ENCODE measurements at places on chromosomes 6 and 20.

DNA sequence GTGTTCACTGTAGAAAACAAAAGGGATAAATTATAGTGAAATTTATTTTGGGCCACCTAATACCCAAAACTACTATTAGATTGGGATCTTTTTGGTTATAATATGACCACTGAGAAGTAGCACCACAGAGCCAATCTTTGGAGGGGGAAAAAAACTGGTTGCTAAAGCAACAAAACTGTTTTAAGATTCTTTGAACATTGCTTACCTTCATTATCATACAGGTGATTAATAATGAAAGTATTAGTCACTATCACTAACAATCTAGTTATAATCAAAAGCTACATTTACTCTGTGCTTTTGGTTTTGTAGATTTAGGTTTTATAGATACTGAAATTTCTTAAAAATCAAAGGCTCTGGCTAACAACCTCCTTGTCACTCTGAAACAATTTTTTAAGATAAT is 31.7 kb downstream of the STX7 start:
- no peak for DNase-seq

DNA sequence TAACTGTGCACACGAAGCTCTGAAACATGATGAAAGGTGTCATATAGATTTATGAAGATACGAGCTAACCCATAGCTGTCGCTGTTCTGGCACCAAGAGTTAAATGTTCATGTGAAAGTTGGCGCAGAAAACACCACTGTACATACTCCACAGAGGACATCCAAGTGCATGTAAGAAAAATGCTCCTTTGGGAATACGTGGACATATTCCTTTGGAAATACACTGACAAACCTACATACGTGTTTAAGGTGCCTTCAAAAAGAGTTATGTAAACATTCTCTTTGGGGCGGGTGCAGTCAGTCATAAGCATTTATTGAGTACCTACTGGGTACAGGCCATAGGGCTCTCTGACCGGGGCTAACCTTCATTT is 723 bp upstream of the ARID1B start:
- peak; percentile 63 for DNase-seq

DNA sequence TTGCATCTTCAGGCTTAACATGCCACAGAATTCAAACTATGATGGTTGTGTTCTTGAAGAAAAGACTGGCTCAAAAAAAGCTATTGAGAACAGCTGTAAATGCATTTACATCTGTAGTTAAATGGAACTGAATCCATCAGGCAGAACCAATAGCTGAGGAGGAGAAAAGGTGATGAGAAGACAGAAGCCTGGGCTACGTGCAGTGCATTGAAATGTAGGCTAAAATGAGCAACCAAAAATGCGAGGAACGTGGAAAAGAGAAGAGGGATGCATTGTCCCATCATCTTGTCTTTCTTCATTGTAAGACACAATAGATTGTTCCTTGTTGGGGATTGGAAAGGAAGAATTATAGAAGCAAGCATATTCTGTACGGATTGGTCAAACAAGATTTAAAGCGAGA is 13.8 kb upstream of the HDDC2 start:
- DNase-seq: no peak

GRCh38 chr6:41334482-41335040 is 847 bp upstream of the NCR2 start:
- no peak for DNase-seq

DNA sequence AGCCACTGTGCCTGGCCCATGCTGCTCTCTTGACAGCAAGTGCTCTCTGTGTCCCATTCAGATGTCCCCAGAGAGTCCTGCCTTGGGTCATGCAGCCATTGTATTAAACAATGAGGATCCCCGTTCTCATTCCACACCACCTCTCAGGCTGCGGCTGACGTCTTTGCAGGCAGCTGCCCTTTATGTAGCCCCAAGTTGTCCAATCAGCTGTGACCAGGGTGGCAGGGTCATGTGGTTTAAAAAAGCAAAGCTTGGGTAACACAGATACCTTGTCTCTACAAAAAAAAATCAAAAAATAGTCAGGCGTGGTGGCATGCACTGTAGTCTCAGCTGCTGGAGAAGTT is 13.2 kb downstream of the GCNT2 start:
- no peak for DNase-seq

DNA sequence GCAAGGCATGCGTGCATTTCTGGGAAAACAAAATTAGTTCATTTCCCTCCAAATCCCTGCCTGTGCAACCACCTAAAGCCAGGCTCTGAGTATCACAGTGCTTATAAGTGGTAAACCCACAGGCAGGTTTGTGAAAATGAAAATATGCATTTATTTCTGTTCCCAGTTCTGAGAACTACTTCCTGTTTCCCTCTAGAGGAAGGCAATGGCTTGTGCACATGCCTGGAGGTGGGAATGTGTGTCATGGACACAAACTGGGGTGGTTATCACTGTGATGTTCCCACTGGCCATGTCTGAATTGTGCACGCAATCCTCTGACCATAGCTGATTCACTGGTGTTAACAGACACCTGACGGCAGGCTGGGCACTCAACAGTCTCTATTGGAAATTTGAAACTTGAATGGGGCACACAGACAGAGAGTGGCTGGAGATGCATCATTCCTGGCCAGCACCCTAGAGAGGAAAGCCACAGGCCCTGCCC is 26.3 kb downstream of the FAM110A start:
- no peak for DNase-seq

DNA sequence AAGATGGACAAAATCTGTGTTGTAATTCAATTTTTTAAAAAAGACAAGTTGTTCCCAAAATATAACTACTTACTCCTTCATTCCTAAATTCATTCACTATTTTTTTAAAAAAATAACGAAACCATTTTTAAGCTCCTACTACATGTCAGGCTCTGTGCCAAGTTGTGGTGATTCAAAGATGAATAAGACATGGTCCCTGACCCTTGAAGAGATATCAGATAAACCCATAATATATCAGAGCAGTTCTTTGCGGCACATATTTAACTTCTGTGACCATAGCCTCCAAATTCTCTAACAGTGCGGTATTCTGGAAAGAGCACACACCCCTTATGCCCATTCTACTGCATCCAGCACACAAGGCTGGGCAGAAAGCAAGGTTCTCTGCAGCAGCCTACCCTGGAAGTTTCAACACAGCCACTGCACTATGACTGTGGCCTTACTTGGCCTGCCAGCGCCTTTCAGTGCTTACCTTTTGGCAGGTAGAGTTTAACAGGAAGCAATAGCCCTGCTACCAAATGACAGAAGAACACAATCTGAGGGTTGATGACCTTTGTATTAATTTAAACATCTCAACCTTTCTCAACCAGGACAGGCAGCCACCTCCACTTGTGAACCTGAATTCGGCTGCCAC is 406.5 kb downstream of the BTBD9 start:
- DNase-seq: no peak

- DNase-seq: no peak
These were observed 251.4 kb downstream of the TAF4 start for GRCh38 chr20:61814244-61814643.

DNA sequence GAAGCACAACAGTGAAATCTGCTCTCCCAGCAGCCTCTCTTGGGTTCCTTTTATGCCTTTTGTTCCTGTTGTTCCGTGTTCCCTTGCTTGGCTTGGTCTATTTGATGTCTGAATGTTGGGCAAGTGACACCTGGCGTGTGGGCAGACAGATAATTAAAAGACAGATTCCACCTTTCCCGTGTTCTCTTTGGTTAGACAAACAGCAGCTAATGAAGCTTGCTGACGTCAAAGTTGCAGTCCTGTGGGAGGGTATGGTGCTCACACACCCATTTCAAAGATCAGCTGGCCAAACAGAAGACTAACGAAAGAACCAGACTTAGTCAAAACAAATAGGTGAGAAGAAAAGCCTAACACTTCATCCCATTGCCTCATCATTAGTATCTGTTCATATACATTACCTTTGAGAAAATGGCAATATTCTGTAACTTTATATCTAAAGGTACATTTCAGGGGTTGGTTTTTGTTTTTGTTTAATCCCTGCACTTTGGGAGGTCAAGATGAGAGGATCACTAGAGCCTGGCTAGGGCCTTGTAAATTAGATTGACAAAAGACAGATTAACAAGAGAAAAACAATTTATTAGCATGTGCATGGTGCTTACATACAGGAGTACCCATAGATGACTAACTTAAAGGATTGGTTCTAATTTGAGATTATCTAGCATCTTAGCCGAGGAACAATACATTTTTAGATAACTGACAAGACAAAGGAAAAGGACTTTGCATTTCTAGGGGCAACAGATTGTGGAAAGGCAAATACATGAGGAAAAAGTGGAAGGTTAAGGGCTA is 48.9 kb upstream of the TNFRSF21 start:
- DNase-seq: no peak

DNA sequence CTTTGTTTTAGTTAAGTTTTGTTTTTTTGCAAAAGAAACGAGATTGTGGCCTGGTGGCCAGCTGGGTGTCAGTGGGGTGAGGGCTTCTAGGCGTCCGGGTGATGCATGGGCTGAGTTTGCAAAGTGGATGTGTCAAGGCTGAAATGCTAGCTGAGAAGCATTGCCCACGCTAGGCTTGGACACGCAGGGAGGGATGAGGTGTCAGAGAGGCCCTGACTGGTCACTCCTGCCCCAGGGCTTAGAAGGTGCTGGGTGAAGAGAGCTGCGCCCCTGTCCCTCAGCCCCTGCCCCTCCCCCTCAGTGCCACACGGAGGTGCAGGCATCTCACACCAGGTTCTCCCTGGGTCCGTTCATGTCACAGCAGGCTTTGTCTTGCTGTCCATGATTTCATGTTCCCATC is 8.1 kb downstream of the OSBPL2 start:
- DNase-seq: no peak

DNA sequence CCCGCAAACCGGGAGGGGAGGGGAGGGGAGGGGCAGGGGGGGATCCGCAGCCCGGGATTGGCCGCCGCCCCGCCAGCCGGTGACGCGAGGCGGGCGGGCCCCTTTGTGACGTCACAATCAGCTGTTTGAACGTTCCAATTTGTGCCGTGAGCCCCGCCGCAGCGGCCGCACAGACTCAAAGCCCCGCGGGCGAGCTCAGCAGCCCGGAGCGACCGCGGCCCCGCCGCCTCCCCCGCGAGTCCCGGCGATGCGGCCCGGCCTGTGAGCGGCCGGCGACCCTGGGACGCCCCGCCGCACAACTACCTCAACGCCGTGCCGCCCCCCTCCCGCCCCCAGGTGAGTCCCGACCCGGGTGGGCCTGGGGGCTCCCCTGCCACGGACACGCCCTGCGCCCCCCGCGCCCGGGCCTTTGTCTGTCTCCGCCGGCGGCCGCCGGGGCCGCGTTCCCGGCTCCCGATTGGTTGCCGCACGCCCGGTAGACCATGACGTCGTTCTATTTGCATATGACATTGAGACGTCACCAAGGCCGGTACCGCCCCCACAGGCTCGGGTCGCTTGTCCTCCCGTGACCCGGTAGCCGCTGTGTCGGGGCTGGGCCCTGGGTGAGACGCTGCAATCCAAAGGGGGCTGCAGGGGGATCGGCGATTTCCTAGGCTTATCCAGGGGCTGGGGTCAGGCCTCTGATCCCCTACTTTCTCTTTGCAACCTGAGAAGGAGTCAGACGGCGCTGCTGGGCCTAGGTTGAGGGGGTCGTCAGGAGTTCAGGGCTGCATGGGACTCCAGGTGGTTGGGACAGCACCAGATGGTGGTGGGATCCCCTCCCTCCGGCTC is at the start of gene TP53INP2:
Gene TP53INP2, plus strand, starts transcription at position 168 of the 831 bp plus-strand sequence. CDS start 4,396 bp downstream, outside the sequence.
- DNase-seq: peak; percentile 98

DNA sequence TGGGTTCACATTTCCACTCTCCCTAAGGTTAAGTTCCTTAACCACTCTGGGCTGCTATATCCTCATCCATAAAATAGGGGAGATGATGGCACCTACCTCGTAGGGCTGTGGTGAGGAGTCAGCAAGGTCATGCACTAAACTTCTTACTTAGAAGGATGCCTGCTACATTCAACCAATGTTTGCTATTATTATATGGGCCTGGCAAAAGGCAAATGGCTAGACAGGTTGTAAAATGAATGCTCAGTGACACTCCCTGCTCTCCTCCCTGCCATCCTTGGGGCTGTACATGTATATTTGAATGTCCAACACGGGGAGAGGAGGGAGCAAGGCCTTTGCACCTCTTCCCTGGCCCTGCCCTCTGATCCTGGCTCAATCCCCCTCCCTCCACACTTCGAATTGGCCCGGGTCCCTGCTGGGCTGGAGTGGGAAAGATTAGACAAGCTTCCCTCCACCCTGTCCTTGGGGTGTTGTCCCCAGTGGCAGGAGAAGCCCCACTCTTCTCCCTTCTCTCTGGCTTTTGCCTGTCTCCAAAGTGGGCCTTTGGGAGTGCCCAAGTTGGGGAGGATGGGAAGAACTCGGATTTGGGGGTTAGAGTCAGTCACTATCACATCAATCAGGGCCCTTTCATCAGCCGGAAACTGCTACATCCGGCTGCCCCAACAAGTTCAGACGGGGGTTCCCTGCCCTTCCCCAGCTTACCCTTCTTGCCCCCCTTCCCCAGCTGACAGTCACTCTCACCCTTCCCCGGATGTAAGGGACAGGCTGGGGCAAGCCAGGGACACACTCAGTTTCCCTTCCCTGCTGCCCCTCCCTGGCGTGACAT is 36.3 kb upstream of the VEGFA start:
- no peak for DNase-seq

DNA sequence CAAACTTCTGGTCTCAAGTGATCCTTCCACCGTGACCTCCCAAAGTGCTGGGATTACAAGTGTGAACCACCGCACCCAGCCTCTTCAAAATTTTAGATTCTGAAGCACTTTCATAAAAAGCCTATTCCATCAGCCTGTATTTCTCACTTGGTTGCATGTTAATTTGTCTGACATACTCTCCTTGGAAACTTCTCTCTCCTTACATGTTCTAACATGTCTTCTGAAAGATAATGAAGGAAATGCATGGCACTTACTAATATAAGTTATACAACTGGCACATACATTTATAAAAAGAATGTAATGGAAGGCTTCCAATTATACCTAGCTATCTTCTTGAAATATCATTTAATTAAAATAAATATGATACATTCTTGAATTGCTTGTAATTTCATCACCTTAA is 597.5 kb downstream of the TBC1D32 start:
- DNase-seq: no peak

DNA sequence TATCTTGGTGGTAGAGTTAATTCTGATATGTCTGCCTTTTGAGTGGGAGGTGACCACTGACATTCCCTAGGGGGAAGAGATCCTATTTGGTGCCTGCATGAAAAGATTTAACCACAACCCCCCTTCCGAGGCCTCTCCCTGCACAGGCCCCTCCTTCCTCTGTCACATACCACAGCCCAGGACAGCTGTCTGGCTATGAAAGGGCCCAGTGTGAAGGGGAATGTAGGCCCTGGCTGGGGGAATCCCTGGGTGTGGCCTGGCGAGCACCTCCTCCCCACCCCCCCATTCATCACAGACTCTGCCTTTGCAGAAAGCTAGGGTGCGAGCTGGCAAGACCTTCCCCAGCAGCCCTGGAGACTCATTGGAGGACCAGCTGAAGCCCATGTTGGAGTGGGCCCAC is 27.4 kb upstream of the MAPRE1 start:
- DNase-seq: no peak
